Activated CD4-positive, alpha-beta T cell treated with anti-CD3 and anti-CD28 coated beads, Interleukin-2, Interleukin-4, amounts not matched to agents 100 ng/mL and 50 ng/mL, durations not matched to agents 16 hours and 8 hours (primary cell): ENCODE measurements at places on chromosomes 3 and 15.

DNA sequence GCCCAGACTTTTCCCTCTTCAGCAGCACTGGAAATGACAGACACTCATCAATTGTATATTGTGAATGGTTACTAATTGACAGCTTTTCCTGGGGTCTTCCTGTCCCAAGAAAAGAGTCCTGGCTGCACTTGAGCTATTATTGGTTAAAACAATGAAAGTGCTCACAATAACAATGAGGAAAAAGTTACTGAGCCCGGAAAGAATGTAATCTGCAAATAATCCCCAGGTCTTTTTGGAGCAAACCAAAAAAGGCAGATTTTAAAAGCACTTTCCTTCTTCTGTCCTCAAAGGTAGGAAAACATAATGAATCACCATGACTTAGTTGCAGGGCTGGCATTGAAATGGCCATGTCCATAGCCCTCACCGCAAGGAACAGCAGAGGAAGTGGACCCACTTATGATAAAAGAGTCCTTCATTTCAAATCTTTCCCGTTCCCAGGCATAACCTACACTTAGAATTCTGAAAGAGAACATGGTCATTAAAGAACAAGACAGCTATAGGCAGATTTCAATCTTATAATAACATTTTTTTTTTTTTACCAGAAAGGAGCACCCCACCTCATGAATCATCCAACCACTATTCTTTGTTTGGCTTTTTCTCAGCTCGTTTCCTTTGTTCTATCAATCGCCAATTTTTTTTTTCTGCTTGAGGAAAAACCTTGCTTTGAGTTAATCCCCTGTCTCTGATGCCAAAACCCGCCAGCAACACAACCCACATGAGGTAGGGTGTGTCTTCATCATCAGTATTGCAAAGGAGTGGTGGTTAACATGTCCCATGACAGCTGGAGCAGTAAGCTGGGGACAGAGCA, 35.5 kb upstream of the ATP1B3 start:
- DNase-seq: no peak

DNA sequence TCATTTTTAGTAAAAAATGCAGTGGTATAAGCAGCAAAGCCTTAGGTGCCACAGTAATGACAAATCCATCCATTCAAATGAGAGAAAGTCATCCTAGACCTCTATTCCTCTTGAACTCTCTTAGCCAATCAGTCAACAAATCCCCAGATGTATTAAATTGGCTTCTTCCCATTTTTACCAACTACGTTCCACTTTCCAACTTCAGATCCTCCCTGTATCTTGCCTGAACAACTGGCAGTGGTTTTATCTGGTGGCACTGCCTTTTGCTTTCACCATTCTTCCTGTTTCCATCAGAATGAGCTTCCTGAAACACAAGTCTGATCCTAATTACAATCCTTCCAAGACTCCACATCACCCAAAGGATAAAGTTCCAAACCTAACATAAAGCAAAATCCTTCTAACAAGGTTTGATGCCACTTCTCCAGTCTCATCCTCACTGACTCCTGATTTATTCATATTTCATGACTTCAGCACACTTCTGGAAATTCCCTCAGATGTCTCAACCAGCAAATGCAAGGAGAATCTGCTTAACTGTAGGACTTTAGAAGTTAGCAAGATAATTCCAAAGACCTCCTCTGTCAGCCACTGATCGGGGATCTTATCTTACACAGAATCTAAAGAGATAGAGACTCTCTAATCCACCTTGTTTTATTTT, 69.8 kb upstream of the SLC4A7 start:
- DNase-seq: no peak

DNA sequence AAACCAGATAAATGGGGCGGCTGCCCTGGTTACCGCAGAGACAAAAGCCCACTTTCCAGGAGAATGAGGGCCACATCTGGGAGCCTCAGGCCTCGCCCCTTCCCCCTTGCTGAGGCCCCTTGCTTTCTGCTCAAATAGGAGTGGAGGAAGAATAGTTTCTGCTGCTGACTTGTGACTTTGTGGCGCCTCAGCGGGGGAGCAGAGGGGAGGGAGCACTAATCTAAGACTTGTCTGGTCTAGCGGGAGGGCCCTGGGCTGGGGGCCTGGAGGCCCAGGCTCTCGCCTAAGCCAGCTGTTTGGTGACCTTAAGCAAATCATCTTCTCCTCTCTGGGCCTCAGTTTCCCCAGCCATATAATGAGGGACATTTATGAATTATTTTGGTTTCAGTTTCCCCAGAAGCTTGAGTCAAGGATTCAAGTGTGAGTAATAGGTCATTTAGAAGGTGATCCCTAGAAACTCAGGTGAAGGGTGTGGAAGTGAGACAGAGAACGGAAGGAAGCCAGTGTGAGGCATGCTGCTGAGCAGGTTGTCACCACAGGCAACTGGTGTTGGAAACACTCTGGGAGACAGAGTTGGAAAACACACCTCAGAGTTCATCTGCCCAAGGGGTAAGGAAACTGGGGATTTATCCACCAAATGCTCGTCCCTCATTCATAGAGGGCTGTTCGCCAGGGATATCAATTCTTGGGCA, 25.9 kb upstream of the SMAD3 start:
- DNase-seq: no peak

DNA sequence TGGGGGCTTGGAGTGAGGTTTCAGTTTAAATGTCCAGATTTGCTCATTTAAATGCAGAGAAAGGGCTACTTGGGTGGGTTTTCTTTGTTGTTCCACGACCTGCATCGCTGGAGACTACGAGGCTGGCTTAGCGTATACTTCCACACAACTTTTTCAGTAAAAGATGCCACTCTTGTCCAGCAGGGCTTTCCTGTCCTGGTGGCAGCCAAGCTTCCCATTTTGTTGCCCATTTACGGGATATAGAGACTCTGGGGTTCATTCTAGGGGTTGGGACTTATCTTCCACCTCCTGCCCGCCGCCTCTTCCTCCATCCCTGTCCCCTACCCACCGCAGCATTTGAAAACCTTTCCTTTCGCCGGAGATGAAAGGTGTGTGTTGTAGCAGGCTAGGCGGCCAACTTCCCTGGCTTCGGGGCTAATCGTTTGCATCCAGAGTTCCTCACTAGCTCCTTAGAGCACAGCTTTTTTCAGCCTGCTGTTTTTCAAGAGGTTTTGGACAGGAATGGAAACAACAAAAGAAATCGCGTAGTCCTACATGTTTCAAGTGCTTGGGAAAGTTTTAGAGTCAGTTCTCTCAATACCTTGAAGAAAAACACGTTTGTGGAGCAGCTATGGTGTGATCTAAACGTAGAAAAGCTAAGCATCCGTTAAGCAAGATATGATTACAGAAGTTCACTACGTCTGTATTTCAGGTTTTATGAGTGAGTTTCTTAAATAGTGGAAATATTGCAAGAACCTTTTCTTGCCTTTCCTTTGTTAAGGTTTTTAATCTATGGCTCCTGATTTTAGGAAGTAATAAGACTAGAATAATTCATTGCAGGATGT, 843 bp downstream of the CHRNA5 start:
- no peak for DNase-seq

GRCh38 chr3:195911946-195912270, 3.6 kb upstream of the TNK2 start:
- DNase-seq: no peak

- no peak for DNase-seq
Observed at GRCh38 chr15:98840053-98840452, 167.5 kb downstream of the PGPEP1L start.

GRCh38 chr15:33956397-33956796, 11.9 kb upstream of the CHRM5 start:
- no peak for DNase-seq

- no peak for DNase-seq
Observed at GRCh38 chr15:36886191-36886590, 214.2 kb downstream of the MEIS2 start.

DNA sequence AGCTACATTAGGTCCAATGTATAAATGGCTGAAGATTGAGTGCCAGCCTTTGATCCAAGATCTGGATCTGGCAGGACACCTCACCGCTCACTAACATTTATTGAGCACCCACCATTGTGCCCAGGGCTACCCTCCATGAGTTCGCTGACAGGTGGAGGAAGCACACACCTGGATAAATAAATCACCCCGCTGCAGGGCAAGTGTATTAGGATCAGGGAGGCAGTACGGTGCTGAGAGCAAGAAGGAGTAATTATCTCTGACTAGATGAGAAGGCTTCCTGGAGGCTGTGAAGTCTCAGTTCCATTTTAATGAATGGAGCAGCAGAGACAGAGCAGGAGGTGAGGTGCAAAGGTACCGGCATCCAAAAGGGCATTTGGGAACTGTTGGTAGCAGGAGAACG, 104.1 kb downstream of the LIPC start:
- DNase-seq: no peak

- DNase-seq: no peak
Observed at GRCh38 chr15:28106294-28107110, 7.4 kb upstream of the OCA2 start.

DNA sequence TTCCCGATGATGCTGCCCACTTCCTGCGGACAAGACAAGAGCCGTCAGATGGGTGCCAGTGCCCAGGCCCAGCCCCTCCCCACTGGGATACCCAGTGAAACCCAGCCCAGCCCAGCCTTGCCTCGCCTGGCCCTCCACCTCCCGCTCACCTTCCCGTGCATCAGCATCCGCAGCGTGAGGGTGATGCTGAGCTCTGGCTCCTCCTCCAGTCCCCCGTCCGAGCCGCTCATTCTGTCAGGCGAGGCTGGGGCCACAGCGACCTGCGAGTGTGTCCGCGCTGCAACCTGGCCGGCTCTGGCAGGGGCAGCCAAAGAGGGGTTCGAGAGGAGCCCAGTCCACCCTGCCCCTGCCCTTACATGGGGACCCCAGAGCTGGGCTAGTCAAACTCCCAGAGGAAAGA, 5.8 kb downstream of the GPR62 start:
- DNase-seq: no peak

DNA sequence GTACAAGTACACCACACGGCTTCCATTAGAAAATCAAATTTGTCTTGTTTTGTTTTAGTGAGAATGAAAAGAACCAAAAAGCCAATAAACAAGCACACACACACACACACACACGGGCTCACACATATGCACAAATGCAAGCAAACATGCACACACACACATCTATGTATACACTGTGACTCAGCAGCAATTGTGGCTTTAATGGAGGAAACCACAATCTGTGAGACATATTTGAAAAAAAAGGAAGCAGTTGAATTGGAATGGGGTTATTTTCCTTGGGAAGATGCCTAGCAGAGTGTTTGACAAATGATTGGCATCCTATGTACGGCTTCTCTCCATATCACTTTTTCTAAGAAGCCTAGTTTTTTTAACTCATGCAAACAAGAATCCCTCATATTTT, 201.1 kb upstream of the ARRDC4 start:
- DNase-seq: no peak

- no peak for DNase-seq
Observed at GRCh38 chr3:113058188-113058587, 67.4 kb downstream of the GTPBP8 start.

- no peak for DNase-seq
Observed at GRCh38 chr15:27824841-27825422, 274.2 kb downstream of the OCA2 start.

DNA sequence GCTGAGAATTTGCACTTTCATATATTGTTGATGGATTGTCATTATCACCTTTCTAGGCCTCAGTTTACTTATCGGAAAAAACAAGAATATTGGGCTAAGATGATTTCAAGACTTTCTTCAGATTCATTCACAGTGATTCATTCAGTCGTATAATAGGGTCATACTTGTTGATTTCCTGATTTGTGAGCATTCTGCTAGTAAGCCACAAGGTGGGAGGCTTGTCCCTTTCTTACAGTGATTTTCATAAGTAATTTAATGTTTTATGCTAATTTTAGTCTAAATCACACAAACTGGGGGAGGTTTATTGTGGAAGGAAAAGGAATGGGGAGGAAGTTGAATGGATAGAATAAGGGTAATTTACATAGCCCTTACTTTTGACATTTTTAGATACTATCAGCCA, 126.8 kb upstream of the GOLGA6L4 start:
- DNase-seq: no peak

DNA sequence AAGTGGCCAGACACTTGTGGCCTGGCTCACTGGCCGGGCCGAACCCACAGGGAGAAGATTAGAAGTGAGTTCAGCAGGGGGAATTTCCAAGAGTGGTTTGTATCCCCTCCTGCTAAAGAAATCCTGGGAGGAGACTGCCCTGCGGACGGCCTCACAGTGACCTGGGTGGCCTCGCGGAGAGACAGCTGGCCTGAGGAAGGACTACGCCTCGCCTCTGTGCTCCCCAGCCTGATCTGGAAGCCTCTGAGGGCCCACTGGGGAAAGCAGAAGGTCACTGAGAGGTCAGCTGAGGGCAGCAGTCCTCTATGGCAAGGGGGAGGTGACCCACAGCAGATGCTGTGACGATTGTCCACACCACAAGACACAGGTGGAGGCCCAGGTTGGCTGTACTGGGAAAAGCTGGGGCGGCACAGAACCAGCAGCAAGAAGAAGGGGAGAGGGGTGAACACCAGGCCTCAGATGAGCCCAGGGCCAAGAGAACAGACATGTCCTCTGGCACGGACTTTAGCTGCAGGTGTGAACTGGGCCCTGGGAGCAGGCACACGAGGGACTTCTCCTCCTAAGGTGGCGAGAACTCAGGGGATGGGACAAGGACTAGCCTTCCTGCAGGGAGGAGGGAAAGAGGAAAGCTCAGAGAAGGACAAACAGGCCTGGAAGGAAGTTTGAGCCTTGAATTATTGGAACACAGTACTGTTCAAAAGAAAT, 37.2 kb upstream of the DLG1 start:
- no peak for DNase-seq

DNA sequence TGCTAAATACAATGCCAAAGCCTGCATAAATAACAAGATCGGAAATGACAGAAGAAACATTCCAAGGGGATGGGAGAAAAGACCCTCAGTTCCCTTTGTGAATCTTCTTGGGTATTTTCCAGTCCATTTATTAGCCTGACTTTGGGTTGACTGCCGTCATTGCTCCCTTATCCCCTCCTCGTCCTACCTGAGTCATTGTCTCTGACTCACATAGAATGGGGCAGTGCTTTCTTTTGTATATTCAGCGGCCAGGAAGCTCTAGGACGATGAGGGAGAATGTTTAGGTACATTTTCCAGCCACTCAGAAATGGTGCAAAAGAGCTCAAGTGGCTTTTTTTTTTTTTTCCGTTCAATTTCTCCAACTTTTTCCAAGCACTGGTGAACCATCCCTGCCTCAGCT, 71.6 kb downstream of the KAT2B start:
- no peak for DNase-seq

GRCh38 chr3:67463656-67464055, 190.8 kb downstream of the SUCLG2 start:
- no peak for DNase-seq
